ENCODE measurements at places on chromosomes 7 and 10.
A peak's percentile ranks its signal among the peaks of the same experiment; 100 is the strongest.

DNA sequence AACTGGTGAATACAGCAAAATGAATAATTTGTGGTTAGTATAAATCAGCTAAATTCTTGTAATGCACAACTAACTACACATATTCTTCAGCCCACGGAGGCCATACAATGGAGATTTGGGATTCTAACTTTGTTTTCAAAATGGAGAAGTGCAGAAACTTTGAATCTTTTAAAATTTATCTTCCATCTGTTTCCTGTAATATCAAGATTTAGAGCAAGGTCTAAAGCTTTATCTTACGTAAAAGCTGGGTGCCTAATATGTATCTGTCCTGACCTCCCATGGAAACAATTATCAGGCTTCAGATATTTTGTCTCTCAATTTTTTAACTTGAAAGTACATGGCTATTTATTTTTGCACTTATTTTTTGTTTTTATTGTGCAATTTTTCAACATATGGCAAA is 5.0 kb upstream of the AHR start:
- H3K27ac ChIP-seq, result no peak overlapping the region
- no peaks in the 10 kb centered on the region for H3K36me3 ChIP-seq
- no peak for DNase-seq
- no peak overlapping the region for H3K4me3 ChIP-seq

- H3K4me1 ChIP-seq, result no peaks in the 10 kb centered on the region
- H3K4me3 ChIP-seq, result no peak overlapping the region
- H3K36me3 ChIP-seq, result no peaks in the 10 kb centered on the region
- DNase-seq, result no peak
- H3K27ac ChIP-seq, result no peak overlapping the region
Observed at GRCh38 chr10:130425169-130425568, 289.0 kb downstream of the GLRX3 start.

DNA sequence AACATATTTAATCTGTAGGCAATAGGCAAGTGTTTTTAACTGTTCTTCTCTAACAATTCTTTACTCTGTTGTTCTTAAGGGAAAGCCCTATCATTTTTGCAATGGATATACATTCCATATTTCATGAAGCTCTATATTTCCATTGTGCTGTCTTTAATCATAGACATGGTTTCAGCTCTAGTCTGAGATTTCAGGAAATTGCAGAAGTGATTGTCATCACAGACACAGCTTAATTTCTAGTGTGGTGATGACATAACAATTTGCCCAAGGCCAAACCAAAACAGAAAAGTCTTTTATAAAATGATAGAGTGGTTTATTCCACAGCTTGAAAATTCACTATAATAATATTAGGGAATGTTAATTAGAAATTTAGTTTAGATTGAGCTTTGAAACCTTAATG is 494.1 kb upstream of the SEMA3A start:
- H3K27ac ChIP-seq, result no peak overlapping the region
- H3K36me3 ChIP-seq, result no peaks in the 10 kb centered on the region
- H3K27me3 ChIP-seq, result no peaks in the 10 kb centered on the region
- DNase-seq, result no peak
- no peaks in the 10 kb centered on the region for H3K4me1 ChIP-seq
- no peak overlapping the region for H3K4me3 ChIP-seq

DNA sequence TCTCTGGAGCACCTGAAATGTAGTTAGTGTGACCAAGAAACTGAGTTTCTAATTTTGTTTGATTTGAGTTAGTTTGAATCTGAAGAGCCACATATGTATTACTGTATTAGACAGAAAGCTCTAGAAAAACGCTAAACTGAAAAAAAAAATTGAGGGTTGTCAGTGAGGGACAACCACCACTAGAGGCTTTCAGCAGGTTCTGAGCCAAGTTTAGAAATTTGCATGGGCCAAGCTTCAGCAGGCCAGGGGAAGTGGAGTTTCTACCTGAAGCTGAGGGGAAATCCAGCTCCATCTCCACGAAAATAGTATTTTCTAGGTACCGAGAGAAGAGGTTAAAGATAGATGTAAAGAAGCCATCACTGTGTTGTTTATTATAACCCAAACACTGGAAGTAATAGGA is 77.9 kb upstream of the PLXNA4 start:
- H3K27ac ChIP-seq, result no peak overlapping the region
- H3K36me3 ChIP-seq, result no peaks in the 10 kb centered on the region

DNA sequence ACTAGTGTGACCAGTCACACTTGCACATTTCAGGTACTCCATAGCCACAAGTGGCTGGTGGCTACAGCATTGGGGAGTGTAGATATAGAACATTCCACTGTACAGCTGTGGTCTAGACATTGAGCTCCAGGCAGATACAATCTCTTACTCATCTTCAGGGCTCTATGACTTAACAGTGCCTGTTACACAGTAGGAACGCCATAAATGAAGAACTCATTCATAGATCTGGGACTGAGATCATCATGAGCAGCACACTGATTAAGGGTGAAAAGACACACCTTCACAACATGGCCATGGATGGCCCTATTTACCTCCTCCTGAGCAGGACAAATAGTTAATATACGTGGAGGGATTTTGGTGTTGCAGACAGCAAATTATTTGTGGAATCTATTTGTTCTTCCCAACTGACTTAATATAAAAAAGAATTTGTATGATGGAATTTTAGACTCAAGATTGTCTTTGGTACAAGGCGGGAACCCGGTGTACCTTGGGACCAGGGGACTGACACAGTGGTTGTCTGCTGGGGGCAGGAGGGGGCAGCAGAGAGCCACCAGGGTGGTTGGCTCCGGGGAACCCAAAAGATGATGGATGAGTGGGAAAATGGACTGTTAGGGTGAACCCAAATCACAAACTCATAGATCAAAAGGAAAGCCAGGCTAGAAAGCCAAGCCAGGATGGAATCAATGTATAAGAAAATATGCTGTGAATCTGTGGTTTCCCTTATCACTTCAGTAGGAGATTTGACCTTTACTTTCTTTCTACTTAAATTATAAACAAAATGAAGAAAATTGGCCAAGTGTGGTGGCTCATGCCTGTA is 24.3 kb upstream of the CPA2 start:
- no peaks in the 10 kb centered on the region for H3K36me3 ChIP-seq
- H3K27ac ChIP-seq, result no peak overlapping the region
- no peaks in the 10 kb centered on the region for H3K4me1 ChIP-seq
- no peaks in the 10 kb centered on the region for H3K27me3 ChIP-seq
- no peak overlapping the region for H3K4me3 ChIP-seq
- DNase-seq, result no peak

DNA sequence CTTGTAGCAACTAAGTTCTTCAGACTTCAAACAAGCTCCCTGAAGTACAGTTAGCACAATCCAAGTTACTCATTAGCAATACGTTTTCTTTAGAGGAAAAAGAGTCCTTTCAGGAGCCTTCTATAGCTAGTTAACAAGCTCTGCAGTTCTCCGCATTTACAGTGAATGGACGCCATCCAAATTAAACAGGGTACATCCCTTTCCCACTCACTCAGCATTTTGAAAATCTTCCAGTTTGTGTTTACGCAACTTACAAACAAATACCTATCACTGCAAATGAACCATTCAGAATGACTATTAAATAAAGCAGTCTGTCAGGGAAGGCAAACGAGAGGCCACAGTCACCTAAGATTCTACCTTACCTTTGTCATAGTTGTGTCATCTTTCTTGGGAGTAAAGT is 84.5 kb downstream of the RNF32 start:
- no peak overlapping the region for H3K27ac ChIP-seq
- H3K4me1 ChIP-seq, result peaks cover 11% of the 10 kb centered on the region
- no peak for DNase-seq
- no peaks in the 10 kb centered on the region for H3K27me3 ChIP-seq

- H3K4me3 ChIP-seq, result no peak overlapping the region
- no peak for DNase-seq
- H3K36me3 ChIP-seq, result no peaks in the 10 kb centered on the region
- H3K27ac ChIP-seq, result no peak overlapping the region
- H3K27me3 ChIP-seq, result peaks cover 6% of the 10 kb centered on the region
Observed at GRCh38 chr7:135271255-135271615, 37.6 kb downstream of the STRA8 start.

DNA sequence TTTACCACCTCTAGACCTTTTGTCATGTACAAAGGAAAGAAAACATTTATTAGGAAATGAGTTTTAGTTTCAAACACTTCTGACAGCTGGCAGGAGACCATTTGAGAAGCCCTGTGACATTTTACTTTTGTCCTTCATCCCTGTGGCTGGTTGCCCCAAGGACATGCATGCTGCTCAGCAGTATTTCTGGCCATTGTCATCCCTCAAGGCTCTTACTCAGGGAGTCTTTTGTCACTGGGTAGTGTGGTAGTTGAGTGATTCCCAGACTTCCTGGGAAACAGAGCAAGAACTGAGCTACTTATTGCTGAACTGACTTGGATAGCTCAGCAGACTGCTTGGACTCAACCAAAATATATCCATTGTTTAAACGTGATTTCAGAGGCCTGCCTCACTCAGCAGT is 142.8 kb downstream of the LRRC4 start:
- no peak for DNase-seq
- H3K27ac ChIP-seq, result no peak overlapping the region
- no peak overlapping the region for H3K4me3 ChIP-seq
- peaks cover 14% of the 10 kb centered on the region for H3K4me1 ChIP-seq
- H3K36me3 ChIP-seq, result no peaks in the 10 kb centered on the region

- no peak for DNase-seq
- no peaks in the 10 kb centered on the region for H3K27me3 ChIP-seq
Observed at GRCh38 chr10:58775960-58776567, 263.4 kb downstream of the BICC1 start.

DNA sequence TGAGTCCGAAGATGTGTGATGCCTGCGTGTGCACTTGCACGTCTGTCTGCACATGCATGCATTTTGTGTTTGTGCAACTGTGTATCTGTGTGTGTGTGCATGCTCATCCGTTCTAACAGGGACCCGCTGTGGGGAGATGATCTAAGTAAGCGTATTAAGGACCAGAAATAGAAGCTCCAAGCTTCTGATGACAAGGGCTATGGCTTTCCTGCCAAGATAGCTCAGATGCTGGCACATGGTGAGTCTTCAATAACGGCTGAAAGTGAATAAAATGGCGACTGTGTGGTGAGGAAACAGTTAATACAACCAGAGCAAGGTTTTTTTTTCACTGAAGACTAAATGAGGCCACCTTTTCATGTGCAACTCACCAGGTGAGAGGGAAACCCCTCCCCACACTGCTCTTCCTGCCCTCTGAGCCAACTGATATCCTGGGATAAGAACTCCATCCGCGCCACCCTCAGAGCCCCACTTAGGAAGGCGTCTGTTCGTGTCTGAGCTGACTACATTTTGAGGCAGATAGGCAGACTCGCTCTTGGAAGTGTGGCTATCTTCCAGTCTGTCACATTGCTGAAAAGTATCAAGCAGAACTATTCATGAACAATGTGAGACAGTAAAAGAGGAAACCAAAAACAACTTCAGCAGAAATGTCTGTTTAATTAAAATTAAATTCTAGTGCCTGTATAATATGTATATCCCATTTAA is 47.4 kb upstream of the TCERG1L start:
- no peak for DNase-seq
- no peaks in the 10 kb centered on the region for H3K36me3 ChIP-seq
- no peak overlapping the region for H3K4me3 ChIP-seq
- no peaks in the 10 kb centered on the region for H3K4me1 ChIP-seq

DNA sequence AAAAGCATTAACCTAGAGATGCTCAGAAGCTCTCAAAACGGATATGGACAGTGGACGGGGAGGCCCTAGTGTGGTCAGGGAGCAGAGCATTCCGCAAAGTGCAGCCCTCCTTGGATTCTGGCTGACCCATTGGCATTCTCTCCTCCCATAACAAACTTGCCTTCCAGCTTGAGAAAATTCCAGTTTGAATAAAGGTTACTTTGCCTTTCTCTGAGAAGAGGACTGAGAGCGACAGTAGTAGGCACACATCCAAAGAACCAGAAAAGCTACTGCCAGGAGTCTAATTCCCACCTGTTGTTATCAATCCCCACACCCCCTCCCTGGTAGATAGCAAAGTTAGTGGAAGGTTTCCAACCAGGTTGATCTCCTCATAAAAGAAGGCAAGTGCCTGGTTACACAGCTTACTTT is 84.7 kb upstream of the TRIL start:
- no peak for DNase-seq
- peaks cover 9% of the 10 kb centered on the region for H3K4me1 ChIP-seq
- H3K4me3 ChIP-seq, result no peak overlapping the region
- no peak overlapping the region for H3K27ac ChIP-seq

DNA sequence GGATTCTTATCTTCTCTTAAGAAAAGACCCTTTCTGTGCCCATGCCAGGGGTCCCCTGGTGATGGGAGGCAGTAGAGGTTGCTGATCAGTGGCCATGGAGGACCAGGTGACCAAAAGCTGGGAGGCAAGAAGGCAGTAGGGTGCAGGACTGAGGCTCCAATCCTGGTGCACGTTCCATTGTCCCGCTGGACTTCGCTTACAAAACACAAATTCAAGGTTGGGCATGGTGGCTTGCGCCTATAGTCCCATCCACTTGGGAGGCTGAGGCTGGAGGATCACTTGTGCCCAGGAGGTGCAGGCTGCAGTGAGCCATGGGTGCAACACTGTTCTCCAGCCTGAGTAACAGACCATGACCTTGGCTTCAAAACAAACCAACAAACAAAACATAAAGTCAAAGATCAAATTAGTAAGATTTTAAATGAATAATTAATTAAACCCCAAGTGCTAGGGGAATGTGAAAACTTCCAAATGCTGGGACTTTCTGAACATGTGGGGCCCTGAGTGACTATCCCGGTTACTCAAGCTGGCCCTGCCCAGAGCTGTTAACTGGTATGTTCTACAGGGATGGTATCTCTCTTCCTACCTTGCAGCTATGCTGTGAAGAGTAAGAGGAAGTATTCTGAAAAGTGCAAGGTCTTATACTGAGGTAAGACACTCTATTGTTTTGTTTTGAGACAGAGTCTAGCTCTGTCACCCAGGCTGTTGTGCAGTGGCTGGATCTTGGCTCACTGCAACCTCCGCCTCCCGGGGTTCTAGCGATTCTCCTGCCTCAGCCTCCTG is 97.6 kb downstream of the LYZL2 start:
- no peaks in the 10 kb centered on the region for H3K36me3 ChIP-seq
- peak overlapping the region; percentile 24 for H3K27ac ChIP-seq
- H3K27me3 ChIP-seq, result no peaks in the 10 kb centered on the region
- H3K4me3 ChIP-seq, result no peak overlapping the region
- H3K4me1 ChIP-seq, result peaks cover 6% of the 10 kb centered on the region
- DNase-seq, result no peak

- H3K27me3 ChIP-seq, result no peaks in the 10 kb centered on the region
- peaks cover 79% of the 10 kb centered on the region for H3K36me3 ChIP-seq
- no peak overlapping the region for H3K4me3 ChIP-seq
Observed at GRCh38 chr10:11921800-11922392, 98.7 kb downstream of the PROSER2 start.

GRCh38 chr7:132451161-132451560 is 125.1 kb downstream of the PLXNA4 start:
- no peak overlapping the region for H3K27ac ChIP-seq
- H3K27me3 ChIP-seq, result no peaks in the 10 kb centered on the region
- no peaks in the 10 kb centered on the region for H3K36me3 ChIP-seq
- DNase-seq, result no peak

- H3K4me1 ChIP-seq, result no peaks in the 10 kb centered on the region
- no peaks in the 10 kb centered on the region for H3K36me3 ChIP-seq
- no peak overlapping the region for H3K4me3 ChIP-seq
- no peak overlapping the region for H3K27ac ChIP-seq
- DNase-seq, result no peak
- no peaks in the 10 kb centered on the region for H3K27me3 ChIP-seq
Observed at GRCh38 chr10:132351611-132352010, 19.6 kb downstream of the LRRC27 start.

Measured in esophagus squamous epithelium (tissue), 5 donors.